Gastroesophageal sphincter (tissue), 4 donors: ENCODE measurements at places on chromosomes 12 and 14. TPM values are rescaled to one million over a fixed set of nuclear protein-coding genes. Genes with fewer than 3 reads are reported as not detected.

DNA sequence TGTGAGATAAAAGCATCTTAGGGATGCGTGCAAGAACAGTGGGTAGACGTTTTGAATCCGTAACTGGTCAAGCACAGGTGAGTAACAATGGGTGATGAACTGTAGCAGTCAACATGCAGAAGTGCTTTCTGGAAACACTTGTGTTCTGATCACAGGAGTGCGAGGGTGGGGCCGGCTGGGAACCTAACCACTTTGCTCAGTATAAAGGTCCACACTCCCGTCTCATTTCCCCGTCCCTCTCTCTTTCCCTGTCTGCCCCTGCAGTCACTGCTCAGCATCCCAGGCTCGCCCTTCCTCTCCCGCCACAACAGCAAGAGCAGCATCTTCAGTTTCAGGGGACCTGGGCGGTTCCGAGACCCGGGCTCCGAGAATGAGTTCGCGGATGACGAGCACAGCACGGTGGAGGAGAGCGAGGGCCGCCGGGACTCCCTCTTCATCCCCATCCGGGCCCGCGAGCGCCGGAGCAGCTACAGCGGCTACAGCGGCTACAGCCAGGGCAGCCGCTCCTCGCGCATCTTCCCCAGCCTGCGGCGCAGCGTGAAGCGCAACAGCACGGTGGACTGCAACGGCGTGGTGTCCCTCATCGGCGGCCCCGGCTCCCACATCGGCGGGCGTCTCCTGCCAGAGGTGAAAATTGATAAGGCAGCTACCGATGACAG, 127.1 kb downstream of the FIGNL2 start:
- peak; percentile 73 for ATAC-seq

DNA sequence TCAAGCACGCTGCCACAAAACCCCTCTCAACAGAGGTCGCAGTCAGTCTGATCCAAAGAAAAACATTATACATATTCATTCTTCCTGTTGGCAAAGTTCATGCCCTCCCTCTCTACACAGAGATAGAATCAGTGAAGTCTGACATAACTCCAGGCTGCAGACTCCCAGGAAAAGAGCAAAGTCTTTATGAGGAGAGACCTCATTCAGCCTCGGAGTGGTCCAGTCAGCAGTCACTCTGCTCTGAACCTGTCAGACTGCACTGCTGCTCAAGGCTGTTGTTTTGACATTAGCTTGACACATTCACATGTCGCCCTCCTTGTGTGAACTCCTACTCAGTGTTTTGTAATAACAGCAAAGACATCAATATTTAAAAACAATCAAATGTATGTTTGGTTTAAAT, 241.2 kb upstream of the G2E3 start:
- ATAC-seq = no peak

ABCC9 gene
- total RNA-seq = 73.5 TPM

DNA sequence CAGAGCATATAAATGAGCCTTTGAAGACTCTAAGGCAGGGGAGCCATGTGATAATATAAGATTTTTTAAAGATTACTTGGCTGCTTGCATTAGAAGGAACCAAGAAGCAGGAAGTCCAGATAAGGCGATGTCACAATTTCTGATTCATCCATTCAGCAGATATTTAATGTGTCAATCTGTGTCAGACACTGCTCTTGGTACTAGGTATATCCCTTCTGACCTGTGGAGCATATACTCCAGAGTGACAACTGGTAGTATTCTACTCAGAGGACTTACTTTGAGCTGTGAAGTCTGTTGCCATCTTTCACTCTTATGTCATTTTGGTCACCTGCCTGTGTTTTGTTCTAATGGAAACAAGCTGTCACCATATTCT, 10.7 kb downstream of the EID3 start:
- ATAC-seq = no peak
